ENCODE measurements at places on chromosomes 4 and X.

- DNase-seq, result no peak
These were observed 69.8 kb downstream of the MTNR1A start for GRCh38 chr4:186485561-186486062.

DNA sequence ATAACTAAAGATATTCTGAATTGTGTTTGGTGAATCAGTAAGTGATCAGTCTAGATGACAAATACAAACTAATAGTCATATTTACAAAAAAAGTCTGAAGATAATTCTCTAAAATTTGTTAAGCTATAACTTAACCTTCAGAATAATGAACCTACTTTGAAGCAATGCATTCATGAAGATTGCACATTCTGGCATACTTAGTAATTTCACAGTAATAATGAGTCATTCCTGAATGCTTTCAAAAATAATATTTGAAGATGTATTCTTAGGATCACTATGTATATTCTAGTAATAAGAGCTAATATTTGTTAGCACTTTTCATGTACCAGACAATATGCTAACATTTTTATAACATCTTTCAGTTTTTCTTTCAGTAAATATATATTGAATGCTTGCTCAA, 756.7 kb upstream of the SLIT2 start:
- no peak for DNase-seq

- DNase-seq, result no peak
These were observed 886 bp downstream of the DCLK2 start for GRCh38 chr4:150079081-150079581.

- no peak for DNase-seq
These were observed 127.2 kb downstream of the ARHGEF9 start for GRCh38 chrX:63657821-63658220.

- DNase-seq, result no peak
These were observed 413.1 kb downstream of the GBA3 start for GRCh38 chr4:23105759-23106370.

GRCh38 chr4:171340258-171340657, 472.9 kb upstream of the GALNTL6 start:
- no peak for DNase-seq

DNA sequence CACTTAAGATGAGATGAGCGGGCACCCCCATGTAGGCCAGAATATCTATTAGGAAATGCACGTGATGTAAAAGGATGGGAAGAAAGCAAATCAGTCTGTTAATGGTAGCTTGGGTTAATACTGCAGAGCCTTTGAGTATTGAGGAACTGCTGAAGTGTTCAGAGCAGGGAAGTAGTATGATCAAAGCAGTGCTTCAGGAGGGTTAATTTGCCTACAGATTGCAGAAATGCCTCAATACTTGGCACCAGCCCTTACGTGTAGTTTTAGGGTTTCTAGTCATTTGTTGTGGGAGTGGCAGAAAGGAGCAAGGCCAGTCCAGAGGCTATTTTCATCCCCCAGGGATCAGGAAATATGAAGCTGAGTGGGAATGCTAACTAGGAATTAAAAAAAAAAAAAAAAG, 19.7 kb downstream of the ZFX start:
- DNase-seq, result no peak

- DNase-seq, result no peak
These were observed 132.3 kb downstream of the SLIT2 start for GRCh38 chr4:20383969-20384368.

DNA sequence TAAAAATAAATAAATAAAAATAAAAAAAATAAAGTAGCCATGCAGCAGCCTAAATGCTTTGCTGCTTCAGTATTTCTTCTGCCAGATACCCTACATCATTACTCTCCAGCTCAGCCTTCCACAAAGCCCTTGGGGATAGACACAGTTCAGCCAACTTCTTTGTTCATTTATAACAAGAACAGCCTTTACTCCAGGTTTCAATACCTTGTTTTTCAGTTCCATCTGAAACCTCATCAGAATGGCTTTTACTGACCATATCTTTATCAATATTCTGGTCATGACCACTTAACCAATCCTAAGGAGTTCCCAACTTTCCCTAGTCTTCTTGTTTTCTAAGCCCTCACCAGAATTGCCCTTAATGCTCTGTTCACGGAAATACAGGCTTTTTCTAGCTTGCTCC, 128.3 kb upstream of the MED14 start:
- no peak for DNase-seq

GRCh38 chr4:136471051-136471450, 1061.2 kb downstream of the PCDH18 start:
- no peak for DNase-seq

DNA sequence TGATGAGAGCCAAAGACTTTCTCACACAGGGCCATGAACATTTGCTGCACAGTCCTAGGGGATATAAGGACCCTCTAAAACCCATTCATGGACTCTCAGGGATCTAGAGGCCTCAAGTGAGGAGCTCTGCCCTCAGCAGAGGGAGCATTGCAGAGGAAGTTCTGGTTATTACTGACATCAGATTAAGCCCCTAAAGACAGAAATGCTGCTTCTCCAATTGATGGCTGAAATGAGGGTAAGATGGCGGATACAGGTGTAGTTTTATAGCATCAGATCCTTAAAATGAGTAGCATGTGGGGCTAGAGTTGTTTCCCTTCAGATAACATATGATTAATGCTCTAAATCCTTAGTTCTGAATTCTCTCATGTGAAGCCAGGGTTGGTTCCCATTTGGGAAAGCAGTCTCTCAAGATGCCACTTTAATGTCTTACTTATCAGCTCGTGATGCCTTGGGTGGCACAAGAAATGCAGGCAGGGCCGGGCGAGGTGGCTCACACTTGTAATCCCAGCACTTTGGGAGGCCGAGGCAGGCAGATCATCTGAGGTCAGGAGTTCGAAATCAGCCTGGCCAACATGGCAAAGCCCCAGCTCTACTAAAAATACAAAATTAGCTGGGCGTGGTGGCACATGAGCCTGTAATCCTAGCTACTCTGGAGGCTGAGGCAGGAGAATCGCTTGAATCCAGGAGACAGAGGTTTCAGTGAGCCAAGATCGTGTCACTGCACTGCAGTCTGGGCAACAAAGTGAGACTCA, 7.9 kb downstream of the RHOH start:
- DNase-seq, result no peak

All from stimulated activated naive CD4-positive, alpha-beta T cell treated with Interleukin-2 at 50 U/mL for 16 hours (primary cell).